ENCODE measurements at places on chromosomes 12 and 14.

DNA sequence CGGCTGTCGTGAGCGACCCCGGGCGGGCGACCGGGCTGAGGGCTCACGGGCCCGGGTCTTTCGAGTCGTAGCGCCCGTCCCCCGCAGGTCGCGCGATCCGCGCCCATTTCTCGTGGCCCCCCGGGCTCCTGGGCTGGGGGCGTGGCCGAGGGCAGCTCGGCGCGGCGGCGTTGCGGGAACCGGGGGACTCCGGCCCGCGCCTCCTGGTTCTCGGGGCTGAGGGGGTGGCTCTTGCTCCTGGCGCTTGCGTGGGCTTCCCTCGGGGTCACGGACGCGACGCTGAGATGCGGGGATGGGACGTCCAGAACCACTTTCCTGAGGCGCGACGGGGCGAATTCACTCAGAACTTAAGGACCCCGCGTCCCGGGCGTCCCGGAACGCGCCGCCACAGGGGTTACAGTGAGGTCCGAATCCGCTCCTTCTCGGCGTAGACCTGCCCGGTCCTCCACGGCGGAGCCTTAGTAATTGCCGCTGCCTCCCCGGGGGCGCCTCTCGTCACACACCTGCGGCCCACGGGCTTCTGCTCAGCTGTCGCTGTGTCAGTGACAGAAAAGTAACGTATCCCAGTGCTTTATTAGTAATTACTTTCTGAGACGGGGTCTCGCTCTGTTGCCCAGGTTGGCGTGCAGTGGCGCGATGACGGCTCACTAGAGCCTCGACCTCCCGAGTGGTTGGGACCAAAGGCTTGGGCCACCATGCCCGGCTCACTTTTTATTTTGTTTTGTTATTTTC, 606 bp downstream of the EP400 start:
- DNase-seq, result peak; percentile 45

- no peak for DNase-seq
Observed at GRCh38 chr12:9971181-9971580, at the start of gene CLEC12A. TSS of gene CLEC12A (plus strand) at chr12:9971409. CDS start at chr12:9971597, 188 bp downstream.

GRCh38 chr12:92529944-92530343, 172.8 kb upstream of the PLEKHG7 start:
- DNase-seq, result no peak

DNA sequence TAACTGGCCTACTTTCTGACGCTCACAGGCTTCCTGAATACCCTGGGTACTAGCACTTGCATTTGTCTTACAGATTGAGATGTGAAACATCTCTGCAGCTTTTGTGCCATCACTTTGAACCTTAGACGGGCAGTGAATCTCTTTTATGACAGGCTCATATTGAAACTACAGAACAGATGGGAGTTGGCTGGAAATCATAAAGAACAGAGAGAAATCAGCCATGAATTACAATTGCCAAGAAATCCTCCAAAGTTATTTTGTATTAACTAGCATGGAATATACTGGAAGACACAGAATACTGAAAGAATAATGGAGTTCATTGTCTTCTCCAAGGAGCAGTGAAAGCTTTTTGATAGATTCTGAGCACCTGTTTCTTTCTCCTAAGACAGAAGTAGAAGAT, 32.7 kb downstream of the MYF5 start:
- no peak for DNase-seq

- DNase-seq, result no peak
Observed at GRCh38 chr12:22731236-22731635, 106.3 kb downstream of the ETNK1 start.

DNA sequence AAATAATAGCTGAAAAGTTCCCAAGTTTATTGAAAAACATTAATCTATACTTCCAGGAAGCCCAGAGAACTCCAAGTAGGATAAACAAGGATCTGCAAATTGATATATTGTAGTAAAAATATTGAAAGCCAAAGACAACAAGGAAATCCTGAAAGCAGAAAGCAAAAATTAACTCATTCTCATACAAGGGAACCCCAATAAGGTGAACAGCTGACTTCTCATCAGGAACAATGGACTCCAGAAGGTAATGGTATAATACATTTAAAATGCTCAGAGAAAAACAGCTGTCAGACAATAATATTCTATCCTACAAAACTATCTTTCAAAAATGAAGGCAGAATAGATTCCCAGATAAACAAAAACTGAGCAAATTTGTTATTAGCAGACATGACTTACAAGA, 138.1 kb upstream of the BMP4 start:
- DNase-seq, result no peak

DNA sequence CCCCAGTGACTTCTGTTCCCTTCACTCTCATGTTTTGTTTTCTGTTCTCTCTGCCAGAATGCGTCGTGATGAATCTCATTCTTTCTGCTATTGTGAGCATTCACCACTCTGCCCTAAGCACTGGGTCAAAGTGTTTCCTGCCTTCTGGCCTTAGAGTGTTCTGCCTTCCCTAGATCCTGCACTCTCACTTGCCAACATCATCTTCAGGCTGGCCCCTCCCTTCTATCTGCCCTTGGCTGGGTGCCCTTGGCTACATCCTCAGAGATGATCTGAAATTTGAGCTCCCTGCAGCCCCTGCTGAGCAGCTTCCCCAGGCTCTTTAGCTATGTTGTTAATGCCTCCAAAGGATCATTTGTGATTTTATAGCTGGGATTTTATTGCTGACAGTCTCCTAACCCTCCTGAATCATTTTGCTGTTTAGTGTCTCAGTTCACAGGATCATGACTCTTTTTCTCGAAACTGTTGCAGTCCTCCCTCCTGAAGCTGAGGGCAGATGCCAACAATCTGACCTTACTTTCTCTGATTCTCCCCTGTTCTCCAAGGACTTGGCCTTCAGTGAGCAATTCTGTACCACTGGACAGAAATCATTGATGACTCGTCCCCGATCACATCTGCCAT, 4.5 kb downstream of the DHRS2 start:
- no peak for DNase-seq

DNA sequence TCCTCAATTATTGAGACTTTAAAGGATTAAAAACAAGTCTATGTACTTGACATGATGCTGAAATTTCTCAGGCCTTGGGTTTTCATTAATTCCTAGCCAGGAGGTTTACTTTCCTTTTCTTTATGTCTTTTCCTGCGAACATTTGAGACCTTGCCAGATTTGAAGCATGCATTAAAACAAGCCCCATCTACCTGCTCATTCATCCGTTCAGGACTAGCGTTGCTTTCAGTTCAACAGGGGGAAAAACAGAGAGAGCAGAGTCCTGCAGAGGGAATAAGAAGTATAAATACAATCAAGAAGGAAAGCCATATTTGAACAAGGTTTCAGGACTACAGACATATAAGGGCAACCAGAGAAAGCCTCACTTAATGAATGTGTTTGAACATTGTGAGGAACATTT, 542.4 kb downstream of the DIO2 start:
- no peak for DNase-seq

- no peak for DNase-seq
Observed at GRCh38 chr14:32372154-32372553, 43.1 kb downstream of the AKAP6 start.

GRCh38 chr12:73632661-73633060, 905.0 kb upstream of the ATXN7L3B start:
- DNase-seq, result no peak

DNA sequence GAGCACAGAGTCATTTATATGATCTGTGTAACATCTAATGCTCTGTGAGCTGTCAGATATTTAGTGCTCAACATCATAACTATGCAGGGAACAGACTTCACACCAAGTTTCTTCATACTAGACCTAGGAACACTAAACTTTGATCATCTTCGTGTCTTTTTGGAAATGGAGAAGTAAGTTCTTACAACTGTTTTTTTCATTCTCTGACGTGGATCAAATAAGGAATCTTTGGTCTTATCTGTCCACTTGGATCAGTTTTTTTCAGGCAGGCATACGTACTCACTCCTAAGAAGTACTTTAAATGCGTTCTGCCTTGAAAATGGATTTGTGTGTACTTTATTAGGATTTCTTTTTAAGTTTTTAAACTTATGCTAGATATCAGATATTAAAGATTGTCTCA, 191.0 kb downstream of the FBXL14 start:
- DNase-seq, result no peak

GRCh38 chr12:2963154-2963759, 4.1 kb downstream of the TEAD4 start:
- DNase-seq, result no peak

- no peak for DNase-seq
Observed at GRCh38 chr14:68284333-68284732, 464.8 kb downstream of the RAD51B start.

DNA sequence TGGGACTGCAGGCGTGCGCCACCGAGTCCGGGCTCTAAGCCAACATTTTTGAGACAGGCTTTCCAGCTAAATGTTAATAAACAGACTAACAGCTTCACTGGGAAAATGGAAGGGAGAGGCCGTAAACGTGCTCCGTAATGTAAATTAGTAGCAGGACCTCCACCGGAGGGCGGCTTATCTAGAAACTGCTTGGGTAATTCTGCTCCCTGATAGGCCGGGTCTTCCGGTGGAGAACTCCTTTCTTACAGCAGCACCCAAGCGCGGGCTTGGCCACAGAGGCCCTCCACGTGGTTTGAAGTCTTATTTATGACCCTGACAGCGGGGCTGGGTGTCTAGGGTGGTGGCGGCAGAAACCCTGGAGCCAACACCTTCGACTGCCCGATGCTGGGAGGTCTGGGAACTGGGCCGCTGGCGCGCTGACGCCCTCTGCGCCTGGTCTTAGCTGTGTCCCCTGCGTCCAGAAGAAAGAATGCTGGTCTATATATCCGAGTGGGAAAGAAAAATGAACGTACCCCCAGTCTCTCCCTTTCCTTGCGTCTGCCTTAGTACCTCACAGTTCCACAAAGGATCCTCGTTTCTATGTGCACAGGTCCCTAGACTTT, 1.7 kb downstream of the DPPA3 start:
- no peak for DNase-seq

Measured in stimulated activated CD8-positive, alpha-beta memory T cell treated with anti-CD3 and anti-CD28 coated beads, Interleukin-7, amount 100 ng/mL, for 4 hours (primary cell).